ENCODE measurements at places on chromosomes 4 and X.

GRCh38 chrX:96027407-96027806, 657.2 kb upstream of the DIAPH2 start:
- DNase-seq = no peak

- DNase-seq = no peak
These were observed 8.0 kb downstream of the AMOT start for GRCh38 chrX:112832481-112833095.

DNA sequence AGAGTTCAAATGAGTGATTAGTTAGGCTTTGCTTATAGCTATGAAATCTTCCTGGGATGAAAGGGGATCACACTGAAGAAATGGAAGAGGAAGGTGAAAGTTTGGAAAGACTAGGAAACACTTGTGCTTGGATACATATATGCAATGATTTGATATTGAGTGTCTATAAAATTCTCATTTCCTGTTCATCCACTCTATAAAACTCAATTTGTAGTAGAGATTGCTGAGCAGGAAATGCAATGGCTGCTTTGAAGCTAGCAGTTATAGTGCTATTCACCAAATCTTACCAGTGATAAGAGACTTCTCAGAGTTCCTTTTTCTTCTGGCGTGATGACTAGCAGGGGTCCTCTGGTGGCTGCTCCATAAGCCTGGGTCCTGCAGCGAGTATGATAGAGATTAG, 128.1 kb upstream of the HPF1 start:
- no peak for DNase-seq

- DNase-seq = no peak
These were observed 103.5 kb downstream of the CNOT6L start for GRCh38 chr4:77715414-77716290.

- DNase-seq = no peak
These were observed 176.5 kb downstream of the QDPR start for GRCh38 chr4:17335371-17335770.

GRCh38 chr4:39626913-39627312, 11.8 kb downstream of the SMIM14 start:
- no peak for DNase-seq

DNA sequence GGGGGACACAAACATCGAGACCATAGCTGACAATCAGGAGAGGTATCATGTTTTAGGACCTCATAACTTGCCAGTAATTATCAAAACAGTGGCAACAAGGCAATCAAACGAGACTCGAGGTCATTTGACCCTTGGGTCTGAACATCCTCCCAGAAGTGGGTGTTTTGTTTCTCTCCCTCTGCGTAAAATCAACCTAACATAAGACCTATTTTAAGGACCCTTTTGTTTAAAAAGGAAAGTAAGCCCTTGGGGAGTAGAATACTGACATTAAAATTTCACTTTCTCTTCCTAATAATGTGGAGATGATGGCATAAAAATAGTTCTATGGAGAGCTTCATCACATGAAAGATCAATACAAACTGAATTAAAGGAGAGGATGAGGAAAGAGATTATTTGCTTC, 106.2 kb upstream of the PUDP start:
- DNase-seq = no peak

All from CD4-positive, alpha-beta T cell (primary cell).